ENCODE measurements at places on chromosomes 12 and 14.

DNA sequence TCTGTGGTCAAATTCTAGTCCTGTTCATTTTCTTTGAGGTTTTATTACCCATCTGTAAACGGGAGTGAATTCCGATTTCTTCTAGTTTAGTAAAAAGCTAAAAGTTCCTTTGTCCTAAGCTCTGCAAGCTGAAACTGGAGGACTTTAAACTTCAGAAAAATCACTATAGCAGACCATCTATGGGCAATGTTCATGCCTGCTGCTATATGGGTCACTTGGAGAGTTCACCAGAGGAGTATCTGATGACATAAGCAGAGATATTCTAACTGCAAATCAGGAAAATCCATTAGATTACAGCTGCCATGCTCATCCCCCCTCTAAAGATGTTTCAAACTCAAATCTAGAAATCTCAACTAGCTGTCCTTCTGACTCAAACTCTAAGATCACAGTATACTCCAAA is 193.0 kb upstream of the RTL1 start:
- no peak for DNase-seq

DNA sequence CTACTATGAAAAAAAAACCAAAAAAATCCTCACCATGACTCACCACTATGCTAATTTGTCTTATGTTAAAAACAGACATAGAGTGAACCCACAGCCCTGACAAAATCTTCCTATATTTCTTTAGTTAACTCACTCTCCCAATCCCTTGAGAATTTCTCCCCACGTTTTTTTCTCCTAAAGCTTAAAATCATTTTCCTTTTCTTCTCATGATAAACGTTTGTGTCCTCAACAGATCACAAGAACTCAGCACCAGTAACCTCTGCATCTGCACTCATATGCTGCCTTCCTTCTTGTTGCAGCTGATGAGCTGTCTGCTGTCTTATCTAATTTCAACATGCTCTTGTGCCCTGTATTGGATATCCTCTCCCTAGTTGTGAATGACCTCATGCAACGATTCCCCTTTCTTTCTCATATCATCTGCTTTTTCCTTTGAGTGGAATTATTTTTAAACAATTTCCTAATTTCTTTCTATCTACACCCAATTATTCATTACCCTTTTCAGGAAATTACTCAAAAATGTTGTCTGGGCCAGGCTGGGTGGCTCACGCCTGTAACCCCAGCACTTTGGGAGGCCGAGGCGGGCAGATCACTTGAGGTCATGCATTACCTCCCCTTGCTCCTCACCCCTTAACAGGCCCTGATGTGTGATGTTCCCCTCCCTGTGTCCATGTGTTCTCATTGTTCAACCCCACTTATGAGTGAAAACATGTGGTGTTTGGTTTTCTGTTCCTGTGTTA is 427.5 kb upstream of the MGAT4C start:
- no peak for DNase-seq

GRCh38 chr12:123119808-123120207 is 31.1 kb downstream of the PITPNM2 start:
- DNase-seq, result peak; percentile 9

DNA sequence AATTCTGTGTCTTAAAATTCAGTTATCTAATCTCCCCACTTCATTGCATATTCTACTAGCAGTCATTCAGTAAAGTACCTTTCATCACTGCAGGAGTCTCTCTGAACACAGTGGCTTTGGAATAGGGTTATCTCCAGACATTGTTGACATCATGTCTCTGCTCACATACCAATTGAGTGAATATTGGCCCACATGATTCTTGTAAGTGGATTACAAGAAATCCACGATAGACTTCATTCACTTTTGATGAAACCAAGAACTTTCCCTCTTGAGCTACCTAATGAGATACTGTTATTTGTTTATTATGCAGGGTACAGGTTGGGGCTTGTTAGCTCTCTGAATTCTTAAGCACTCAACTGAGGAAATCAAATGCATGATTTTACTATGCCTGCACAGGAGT is 284.9 kb downstream of the RAD51B start:
- DNase-seq, result no peak

DNA sequence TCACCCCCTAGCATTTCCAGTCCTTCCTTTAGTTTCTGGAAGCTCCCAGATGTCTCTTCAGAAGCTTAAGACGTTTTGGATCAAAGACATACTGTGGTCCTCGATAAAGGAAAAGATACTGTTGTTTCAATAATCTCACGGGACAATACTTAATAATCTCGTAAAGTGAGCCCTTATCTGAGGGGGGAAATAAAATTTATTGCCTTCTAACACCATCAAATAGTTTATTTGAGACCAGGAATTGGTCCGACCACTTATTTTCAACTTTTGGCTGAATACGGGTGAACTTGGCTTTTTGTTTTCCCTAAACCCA is 640 bp upstream of the G2E3 start:
- DNase-seq, result no peak

DNA sequence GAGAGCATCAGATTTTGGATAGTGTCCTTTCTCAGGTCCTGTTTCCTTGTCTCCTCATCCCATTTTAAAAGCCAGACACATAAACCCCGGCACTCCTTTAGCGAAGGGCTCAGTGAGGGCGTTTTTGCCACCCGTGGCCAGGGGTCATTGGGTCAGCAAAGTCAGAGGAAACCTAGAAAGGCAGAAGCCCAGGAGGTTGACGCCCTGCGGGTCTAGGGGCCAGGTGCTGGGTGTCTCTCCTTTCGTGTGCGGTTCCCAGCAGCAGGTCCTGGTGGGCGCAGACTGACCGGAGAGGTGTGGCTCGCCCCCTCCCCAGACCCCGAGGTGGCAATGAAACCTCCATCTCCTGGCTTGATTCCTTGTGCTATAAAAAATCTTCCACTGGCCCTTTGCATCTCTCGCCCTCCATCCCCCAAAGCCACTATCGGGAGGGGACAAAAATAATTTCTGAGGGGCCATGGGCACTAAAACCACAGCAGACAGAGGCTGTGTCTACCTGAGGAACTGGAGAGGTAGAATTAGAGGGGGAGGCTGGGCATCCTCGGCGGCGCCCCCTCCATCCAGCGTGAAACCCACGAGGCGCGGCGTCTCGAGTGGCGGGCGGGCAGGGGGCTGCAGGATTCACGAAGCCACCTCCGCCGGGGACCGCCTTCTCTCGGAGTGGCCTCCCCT is 858 bp upstream of the FRMD6 start:
- no peak for DNase-seq

DNA sequence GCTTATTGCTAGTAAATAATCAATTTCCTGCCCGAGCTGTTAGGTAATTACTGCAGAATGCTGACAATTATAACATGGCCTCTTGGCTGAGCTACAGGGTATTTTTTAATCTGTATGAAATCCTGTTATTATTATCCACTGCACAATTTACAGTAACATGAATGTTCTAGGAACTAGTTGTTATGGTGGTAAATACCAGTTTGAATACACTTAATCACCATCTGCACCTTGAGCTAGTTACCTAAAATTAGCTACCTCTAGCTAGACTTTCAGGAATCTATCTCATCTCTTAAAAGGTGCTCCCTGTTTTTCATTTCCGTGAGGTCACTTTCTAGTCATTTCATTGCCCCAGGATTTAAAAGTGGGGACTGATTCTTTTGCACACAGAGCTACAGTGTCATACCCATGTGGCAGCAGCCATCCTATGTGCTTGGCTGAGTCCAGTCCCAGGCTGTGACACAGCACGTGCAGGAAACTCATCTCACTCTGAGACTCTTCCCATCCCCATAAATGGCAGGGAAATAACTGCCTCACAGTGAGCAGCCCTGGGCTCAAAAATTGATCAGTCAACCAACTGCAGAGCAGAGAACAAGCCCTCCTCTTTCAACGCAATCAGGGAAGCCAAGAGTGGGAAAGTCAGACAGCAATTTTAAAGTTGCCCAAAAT is 37.6 kb downstream of the DCP1B start:
- no peak for DNase-seq

GRCh38 chr12:16165506-16165905 is 112.0 kb downstream of the SLC15A5 start:
- DNase-seq, result no peak

DNA sequence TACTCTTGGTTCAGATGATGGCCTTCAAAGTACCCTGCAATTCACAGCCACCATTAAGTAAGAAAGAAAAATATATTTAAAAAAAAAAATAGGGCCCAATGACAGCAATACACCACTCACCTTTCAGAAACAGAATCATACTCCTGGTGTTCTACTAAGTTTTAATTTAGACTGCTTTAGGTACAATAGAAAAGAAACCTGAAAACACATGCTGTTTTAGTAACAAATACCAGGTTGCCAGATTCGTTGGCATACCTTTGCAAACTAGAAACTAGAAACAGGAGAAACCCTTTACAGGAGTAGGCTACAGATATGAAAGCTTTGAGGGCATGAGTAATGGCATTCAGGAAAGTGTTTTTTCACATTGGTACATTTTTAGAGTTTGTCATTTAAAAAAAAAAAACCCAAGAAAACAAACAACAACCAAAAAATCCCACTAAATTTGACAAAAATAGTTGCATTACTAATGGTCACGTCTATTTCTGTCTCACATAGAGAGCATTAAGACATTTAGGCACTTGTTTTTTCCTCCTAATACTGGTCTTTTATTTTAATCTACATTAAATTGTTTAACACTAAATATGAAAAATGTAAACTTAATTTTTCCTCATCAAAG is 4.0 kb downstream of the SIX1 start:
- DNase-seq, result no peak
